ENCODE measurements at places on chromosomes 13 and 19.

GRCh38 chr13:110397436-110398115 is 90.5 kb downstream of the COL4A2 start:
- DNase-seq, result no peak

DNA sequence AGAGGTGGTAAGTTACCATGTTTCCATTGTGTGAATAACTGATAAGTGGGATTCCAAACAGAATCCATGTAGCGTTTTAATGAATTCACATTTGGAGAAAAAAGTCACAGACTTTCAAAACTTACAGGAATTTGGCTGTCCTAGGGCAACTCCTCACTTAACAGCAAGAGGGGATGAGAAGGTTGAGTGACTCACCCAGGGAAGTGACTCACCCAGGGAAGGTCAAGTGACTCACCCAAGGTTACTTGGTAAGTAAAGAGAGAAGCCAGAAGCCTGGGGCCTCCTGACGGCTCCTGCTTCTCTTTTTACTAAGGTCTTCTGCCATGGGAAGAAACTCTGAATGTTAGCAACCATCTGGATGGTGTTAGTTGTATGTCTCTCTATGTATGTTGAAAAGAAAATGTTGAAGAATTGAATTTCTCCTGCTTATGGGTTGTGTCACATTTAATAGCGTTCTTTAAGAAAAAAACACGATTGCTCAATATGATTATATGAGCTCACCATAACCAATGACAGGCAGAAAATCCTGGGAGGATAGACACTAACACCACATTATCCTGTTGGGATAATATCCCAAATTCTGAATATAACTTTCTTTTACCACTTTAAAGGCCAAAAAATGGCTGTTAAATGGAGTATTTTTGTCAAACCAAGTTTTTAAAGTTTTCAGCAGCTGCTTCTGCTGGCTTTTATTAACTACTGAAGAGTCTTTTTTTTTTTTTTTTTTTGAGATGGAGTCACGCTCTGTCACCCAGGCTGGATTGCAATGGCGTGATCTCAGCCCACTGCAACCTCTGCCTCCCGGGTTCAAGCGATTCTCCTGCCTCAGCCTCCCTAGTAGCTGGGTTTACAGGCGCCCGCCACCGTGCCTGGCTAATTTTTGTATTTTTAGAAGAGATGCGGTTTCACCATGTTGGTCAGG is 195.6 kb downstream of the GGACT start:
- DNase-seq, result peak; percentile 88

GRCh38 chr13:82176751-82177150 is 1705.5 kb downstream of the SLITRK1 start:
- no peak for DNase-seq

- no peak for DNase-seq
These were observed 96.4 kb downstream of the COL4A1 start for GRCh38 chr13:110210604-110210985.

DNA sequence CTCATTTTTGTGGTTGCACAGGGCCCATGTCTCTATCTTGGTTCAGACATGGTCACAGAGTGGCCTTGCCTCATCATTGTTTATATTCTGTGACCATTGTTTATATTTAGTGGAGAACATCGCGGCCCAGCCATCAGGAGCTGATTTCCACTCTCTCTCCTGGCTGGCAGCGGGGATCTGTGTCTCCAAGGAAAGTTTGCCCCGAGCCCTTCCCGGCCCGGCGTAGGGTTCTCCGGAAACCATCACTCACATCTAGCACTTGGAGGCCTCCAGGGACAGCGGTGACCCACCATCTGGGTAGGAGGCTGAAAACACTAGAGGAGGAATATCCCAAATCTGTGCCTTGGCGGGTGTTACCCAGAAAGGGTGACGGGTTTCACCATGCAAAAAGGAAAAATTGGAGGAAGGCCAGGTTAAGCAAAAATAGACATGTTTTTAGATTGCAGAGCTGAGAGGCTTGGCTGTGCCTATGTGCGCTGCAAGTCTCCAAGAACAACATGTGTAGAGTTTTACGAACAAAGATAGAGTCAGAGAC is 726 bp upstream of the ZNF358 start:
- no peak for DNase-seq

DNA sequence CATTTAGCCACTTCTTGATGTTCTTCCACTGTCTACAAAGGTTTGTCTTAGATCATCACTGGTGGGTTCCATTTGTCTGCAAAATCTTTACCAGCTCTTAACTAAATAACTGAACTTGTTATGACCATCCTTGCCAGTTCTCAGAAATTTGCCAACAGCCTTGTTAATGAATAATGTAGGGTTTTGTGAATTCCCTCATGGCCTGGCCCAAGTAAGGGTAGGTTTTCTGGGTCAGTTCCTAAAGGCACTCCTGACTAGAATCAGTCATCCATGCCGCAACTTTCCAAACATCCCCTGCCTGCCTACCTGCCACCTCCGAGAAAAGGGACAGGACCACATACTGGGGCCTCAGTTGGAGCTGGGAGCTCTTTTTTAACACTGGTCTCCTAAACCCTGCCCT is 4.0 kb downstream of the COL4A1 start:
- DNase-seq, result peak; percentile 67

Data from RCC 7860 (cell line).